ENCODE measurements at places on chromosomes 3 and 15.

- DNase-seq: no peak
These were observed 139.5 kb upstream of the SLC2A2 start for GRCh38 chr3:171165983-171166382.

- DNase-seq: no peak
These were observed 648.4 kb downstream of the ZBBX start for GRCh38 chr3:166731701-166732100.

DNA sequence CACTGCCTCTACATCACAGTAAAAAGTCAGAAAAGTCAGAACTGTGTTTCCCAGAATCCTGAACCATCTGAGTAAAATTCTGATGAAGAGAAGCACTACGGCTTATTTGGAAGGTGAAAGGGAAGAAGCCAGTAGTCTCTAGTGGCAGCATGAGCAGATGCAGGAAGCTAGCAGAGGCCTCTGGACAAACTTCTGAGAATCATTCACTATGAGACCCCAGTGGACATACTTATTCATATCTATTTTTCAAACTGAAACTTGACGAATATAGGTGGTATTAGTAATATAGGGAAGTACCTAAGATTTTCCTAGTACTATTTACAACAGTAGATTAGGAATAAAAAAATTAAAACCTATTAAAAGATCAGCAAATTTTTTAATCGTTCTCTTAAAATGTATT lies 272.8 kb upstream of the TTC14 start:
- DNase-seq: no peak

DNA sequence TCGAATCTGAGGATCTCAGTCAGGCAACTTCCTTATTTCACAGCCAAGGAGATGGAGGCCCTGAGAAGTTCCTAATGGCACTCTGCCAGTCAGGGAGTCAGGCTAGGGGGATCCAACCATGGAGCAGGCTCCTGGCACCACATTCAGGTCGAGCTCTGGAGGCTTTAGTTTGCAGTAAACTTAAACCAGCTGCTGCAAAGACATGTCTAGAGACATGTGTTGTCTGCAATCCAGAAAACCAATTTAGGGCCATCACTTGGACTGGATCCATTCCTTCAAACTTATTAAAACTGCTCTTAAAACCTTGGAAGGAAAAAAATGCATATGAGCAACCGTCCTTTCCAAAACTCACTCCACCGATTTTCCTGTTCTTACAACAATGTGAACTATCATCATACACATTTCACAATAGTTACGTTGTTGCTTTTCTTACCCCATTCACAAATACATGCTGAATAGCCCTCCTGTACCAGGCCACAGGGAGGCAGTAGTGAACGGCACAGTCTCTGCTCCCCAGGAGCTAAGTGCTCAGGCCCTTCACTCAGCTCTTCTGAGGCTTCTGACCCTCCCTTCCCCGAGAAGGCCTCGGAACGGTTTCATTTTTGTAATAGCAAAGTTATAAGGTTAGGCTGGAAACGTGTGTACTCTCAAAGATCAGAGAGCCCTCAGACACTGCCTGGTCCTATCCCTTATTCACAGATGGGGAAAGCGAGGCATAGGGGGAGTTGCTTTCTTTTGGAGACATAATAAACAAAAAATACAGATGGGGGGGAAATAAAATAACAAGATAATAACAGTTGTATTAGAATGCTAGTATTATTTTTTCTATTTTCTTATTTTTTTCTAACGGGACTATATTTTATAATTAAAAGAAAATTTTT lies 20.1 kb downstream of the RFT1 start:
- no peak for DNase-seq

- DNase-seq: no peak
These were observed 130.6 kb upstream of the ZBED2 start for GRCh38 chr3:111725706-111726105.

DNA sequence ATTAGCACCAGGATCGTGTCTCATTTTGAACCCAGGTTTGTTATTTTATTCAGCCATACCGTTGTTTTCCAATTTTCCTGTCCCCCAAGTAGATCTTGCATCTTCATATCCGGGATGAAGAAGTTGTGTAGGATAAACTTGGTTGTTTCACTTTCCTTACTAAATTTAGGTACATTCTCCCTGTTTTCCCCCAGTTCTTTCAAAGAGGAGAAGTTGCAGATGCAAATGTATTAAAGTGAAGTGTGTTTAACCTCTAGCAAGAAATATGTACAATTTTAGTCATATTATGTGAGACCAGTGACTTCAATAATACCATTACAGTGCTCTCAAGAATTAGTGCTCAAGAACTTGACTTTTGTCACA lies 1.3 kb downstream of the ATXN7 start:
- DNase-seq: no peak

DNA sequence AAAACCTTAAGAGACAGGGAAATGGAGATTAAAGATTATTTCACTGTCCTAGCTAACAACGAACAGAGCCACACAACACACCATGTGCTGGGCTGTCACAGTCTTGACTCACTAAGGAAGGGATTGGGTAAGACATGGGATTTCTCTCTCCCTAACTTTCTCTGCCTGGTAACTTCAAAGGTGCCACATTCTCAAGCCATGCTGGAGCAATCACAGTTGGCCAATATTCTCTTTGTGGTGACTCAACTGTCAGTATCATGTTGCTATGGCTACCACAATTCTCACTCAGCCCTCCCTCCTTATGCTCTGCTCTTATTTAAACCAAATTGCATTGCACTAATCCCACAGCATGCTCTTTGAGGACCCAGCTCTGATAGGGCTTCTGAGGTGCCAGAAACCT lies 74.0 kb downstream of the OXNAD1 start:
- no peak for DNase-seq

GRCh38 chr3:20344400-20344959 lies 158.5 kb upstream of the SGO1 start:
- no peak for DNase-seq

DNA sequence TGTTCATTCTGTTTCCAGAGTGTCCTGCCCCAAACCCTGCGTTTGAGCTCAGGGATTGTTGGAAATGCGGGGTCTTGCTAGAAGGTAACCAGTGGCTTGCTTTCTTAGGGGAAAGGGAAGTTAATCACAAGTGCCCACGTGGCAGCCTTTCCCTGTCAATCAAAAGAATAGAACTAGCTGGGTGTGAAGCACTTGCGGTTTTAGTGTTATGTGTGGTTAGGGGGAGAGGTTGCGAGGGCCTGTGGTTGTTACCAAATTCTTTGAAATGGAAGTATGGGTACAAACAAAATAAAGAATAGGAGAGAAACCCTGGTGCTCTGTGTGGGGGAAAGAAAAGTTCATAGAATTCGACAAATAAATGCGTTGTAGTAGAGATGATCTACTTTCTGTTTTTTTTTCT lies 67.6 kb downstream of the FNDC3B start:
- peak; percentile 61 for DNase-seq

DNA sequence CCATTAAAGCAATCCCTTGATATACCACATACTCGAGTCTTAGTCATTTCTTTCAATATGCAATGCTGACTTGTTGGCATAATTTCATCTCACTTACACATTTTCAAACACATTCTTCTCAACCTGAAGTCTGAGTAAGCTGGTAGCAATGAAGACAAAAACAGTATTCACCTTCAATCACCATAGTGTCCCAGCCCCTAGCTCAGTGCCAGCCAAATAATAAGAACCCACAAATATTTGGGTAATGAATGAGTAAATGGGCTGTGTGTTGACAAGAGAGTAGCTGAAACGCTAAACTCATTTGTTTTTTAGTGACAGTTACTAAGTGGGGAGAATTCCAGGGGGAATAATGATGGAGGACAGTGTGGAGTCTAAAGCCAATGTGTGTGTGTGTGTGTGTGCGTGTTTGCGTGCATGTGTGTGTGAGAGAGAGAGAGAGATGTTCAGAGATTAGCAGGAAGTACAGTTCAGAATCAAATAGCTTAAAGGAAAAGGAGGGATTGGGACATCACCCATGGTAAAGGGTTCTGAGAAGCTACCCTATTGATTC lies 165.7 kb downstream of the GAP43 start:
- no peak for DNase-seq

DNA sequence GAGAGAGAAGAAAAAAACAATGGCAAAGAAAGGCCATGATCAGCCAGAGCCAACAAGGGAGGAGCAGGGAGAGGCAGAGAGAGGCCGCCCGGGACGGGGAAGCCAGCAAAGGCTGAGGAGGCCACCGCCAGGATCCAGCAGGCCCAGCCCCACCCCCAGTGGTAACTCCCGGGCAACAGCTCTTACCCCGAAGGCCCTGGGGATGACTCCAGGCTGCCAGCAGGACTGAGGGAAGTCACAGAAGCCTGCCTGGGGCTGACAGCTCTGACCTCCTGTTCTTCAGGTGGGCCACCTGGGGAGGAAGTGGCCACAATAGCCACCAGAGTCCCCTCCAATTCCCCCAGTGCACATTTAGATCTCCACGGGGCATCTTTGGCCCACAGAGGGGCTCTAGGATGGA lies 184.3 kb upstream of the LINGO1 start:
- no peak for DNase-seq

- no peak for DNase-seq
These were observed 30.3 kb downstream of the TPRG1 start for GRCh38 chr3:189202106-189202505.

GRCh38 chr3:23611737-23612295 lies 193.9 kb upstream of the UBE2E1 start:
- DNase-seq: no peak

DNA sequence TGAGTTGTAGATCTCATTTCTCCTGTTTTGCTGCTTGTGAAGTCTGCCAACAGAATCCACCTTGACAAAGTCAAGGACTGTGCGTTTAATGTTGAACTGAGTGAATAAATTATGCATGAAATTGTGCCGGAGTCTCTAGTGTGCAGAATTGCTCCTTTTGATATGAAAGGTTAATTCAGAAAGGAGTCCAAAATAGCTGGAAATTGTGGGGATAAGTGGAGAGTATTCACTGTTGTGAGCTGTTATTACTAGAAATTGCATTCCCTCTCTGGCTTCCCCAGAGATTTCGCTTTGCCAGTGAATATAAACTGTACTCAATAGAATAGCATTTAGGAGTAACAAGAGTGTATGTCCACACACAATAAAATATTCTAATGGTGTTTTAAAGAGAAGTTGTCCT lies 43.1 kb downstream of the SAMMSON start:
- DNase-seq: no peak

GRCh38 chr15:85725019-85725418 lies 69.7 kb downstream of the KLHL25 start:
- no peak for DNase-seq

DNA sequence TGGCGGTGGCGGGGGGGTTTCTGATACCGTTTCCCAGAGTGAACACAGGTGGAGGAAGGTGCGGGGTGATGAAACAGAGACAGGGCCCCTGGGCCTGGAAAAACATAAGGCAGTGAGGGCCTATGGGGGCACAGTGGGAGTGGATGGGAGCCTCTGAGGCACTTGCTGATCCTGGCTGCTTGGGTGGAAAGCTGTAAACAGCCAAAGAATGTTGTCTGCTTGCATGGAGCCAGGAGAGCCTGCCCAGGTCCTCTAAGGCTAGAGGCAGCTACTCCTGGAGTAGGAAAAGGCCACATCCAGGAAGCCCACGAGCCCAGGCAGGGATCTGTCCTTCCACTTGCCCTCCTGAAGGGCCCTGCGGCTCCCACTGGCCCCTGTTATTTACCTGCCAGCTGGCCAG lies 2.9 kb upstream of the SEMA3B start:
- no peak for DNase-seq

- no peak for DNase-seq
These were observed 15.8 kb downstream of the PLXNA1 start for GRCh38 chr3:126998728-126999127.

- DNase-seq: no peak
These were observed 17.2 kb downstream of the CASR start for GRCh38 chr3:122200661-122201060.

DNA sequence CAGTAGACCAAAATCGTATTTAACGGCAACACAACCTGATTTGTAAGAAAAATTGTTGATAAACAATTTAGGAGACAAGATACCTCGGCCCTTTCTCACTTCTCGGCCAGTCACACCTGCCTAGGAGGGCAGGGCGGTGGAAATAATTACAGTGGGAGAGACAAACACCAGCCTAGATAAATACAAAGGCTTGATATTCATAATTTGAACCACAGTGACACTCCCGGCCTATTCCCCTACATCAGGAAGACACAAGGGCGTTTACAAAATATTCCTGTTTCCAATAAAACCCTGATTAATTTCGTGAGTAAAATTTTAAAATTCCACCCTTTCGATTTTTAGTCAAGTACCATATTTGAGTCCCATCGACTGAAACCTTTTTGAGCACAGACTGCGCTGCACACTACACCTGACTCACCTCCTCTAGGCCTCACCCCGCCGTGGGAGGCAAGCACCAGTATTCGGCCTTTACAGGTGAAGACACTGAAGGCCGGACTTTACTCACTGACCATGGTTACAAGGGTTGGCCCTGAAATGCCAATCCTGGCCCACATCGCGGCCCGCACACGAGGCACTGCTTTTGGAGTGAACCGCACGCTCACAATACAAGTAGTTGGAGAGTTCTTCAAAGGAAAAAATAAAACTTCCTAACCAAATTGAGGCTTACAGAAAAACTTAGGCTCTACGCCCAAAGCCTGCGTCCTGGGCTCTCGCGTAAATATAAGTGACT lies 794 bp downstream of the ARPP19 start:
- DNase-seq: peak; percentile 48

DNA sequence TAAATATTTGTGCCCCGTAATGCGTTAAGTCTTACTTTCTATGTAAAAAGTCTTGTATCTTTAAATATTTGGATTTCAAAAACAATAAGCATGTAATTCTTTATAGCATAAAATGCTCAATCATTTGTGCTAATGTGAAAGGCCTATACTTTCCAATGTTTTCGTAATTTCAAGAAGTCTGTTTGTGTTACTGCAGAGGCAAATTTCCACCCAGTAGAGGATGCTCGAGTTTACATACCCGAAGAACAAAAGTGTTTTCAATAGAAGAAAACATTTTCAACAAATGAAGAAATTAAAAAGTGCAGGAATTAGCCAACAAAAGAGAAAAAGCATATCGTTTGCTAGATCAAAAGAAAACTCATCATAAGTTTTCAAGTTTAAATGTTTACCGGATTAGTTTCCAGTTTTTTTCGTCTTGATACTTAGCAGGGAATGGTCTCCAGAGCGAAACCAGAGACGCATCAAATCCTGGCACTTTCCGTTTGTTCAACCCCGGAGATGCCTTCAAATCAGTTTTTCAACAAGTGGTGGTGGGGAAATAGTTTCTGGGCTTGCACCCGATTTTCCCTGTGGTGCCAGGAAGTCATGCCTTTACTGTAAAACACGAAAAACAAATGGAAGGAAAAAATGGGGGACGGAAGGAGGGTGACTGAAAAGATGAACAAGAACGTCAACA lies 1.0 kb downstream of the CGGBP1 start:
- peak; percentile 2 for DNase-seq
